CD4-positive, alpha-beta T cell treated with Interleukin-12 subunit alpha and Interleukin-12 subunit beta, for 1 hour (primary cell): ENCODE measurements at places on chromosomes 12 and 14.

DNA sequence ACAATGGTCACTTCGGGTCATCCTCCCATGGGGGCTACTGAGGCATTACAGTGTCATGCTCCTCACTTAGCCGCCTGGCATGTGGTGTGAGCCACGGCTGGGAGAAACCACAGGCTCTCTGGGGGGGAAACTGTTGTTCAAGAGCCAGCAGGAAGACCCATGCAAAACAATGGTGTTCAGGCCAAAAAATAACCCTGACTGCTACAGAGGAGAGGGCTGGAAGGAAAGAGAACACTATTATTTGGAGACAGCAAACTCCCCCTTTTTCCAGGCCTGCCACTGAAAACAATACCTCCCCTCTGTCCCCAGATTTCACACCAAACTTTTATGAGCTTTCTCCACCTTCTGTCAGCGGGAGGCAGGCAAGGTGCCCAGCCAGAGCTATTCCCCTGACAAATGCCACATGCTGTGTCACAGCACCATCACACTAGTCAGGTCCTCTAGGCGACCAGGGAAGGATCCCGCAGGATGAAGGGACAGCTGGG lies 83.7 kb downstream of the CHGA start:
- DNase-seq, result no peak

DNA sequence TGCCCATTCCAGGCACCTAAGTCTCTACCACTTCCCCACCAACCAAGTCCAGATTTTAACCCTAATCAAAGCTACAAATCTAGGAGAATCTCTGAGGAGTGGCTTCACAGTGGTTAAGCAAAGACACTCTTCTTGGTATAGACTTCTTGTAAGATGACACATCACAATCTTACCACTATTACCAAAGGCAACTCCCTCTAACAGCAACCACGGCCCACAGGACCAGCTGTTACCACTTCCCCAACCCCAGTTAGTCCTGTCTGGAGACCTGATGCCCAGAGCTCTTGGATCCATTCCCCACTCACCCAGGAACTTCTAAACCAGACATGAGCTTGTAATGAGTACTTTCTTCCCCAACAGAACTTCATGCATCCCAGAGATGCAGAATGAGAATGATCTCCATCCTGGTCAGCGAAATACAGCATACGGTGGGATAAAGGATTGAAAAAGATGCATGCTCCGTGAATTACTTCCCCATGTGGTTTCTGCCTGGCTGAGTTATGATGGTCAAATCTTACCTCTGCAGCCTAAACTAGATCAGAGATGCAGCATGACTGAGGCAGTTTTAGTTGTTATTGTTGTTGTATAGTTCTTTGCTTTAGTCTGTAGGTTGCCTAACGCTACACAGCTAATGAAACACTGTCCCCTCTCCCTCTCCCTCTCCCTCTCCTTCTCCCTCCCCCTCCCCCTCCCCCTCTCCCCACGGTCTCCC lies 87.7 kb upstream of the FOXN3 start:
- peak; percentile 17 for DNase-seq

DNA sequence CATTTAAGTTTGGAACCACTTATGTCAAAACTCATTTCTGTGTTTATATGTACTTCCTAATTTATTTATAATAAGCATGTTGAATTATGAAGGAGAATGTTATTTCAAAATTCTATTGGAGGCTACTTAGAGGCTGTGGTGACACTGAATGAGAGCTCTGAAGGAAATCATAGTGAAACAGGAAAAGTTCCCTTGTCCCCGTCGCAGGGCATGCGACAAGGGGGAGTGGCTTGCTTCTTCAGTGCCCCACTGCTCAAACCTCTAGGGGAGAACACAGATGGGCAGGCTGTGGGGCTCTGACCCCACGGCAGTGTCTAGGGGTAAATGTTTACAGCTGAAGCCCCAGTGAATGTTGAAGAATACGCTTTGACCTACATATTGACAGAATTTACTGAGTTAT lies 261.9 kb downstream of the RAD51B start:
- DNase-seq, result no peak

DNA sequence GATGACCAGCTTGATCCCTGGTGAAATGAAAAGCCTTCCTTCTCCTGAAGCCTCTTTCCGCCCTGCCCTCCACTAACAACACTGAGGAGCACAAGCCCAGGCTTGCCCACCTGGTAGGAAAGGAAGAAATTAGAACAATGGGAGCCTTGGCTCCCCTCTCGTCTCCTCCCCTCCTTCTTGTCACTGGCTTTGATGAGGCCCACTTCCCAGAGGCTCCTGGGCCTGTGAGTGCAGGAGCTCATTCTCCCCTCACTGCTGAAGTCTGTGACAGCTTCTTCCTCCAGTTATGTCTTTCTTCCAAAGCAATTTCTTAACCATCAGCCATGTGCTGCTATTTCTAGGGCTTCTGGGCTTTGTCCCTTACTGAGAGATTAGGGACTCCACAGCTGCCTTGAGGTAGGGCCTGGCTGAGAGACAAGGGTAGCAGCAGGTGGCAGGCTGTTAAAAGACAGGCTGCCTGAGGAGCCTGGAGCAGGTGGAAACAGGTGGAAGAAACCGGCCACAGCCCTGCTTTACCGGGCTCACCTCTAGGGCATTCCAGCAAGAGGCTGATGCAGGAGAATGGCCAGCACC lies 53.6 kb upstream of the SRSF5 start:
- DNase-seq, result no peak

GRCh38 chr14:77681196-77682157 lies 26.3 kb downstream of the ALKBH1 start:
- no peak for DNase-seq

- DNase-seq, result no peak
Observed at GRCh38 chr12:99600388-99600787, 47.2 kb upstream of the GARIN6 start.

GRCh38 chr12:131195796-131196195 lies 242.1 kb downstream of the ADGRD1 start:
- DNase-seq, result no peak

DNA sequence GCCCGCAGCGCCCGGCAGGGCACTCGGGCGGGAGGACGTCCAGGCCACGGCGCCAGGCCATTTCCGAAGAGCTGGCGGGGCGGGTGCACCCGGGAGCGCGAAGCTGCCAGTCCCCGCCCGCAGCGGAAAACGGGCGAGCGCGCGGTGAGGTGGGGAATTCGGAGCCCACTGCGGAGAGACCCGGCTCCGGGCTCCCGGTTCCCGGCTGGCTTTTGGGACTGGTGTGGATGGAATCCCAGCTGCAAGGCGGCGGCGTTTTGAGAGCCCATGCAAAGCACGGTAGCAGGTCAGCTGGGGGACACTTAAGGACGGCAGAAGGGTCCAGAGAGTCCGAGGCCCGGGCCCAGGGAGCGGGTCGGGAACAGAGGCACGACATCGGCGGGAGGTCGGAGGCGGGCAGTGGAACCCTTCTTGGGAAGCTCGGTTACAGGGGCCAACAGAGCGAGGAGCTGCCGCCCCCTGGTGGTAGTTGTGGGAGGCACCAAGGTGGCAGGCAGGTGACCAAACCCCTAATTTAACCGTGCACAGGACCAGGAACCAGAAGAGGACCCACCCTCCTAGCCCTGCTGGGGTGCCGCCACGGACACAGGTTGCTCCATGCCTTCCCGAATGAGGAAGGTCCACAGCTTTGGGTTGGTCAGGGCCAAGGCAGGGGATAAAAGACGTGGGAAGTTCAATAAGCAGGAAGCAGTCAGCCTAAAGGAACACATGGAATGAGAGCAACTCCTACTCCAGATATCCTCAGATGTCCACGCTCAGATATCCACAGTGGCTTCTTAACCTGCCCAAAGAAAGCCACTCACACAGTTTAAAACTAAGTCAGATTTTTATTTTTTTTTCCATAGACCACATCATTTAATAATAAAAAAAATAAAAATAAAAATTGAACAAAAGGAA lies 685 bp upstream of the CDH24 start:
- peak; percentile 87 for DNase-seq

DNA sequence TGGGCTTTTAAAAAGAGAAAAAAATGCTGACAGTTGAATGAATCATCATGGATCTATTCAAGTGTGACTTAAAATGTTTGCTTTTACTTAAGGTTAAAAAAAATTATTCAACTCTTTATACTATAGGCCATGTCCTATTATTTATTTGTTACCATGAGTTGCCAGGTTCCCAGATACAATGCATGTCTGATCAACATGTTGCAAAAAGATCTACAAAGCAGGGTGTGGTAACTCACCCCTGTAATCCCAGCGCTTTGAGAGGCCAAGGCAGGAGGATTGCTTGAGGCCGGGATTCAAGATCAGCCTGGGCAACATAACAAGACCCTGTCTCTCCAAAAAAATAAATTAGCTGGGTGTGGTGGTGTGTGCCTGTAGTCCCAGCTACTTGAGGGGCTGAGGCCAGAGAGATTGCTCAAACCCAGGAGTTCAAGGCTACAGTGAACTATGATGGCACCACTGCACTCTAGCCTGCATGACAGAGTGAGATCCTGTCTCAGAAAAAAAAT lies 460.8 kb downstream of the BCAT1 start:
- no peak for DNase-seq

GRCh38 chr12:107310621-107311020 lies 217.3 kb upstream of the CRY1 start:
- DNase-seq, result no peak

- no peak for DNase-seq
Observed at GRCh38 chr12:6635856-6636531, at the start of gene LPAR5. Gene LPAR5, minus strand, starts transcription at chr12:6635959. Its CDS starts 14,711 bp downstream, at chr12:6621248.

DNA sequence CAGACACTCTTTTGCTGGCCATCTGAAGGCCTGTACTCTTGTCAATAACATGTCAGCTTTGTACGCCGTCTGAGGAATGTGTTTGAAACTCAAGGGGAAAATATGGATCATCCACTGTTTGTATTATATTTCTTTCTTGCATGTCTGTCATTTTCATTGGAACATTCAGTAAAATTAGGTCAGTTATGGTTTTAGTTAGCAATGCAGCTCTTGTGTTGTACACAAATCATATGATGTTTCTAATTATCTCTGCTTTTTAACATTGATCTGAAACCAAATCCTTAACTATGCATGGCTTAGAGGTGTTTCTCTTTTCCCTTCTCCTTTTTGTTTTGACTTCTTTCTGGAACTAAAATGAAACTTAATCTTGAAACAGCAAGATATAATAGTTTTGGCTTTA lies 333.6 kb upstream of the PRICKLE1 start:
- DNase-seq, result no peak

DNA sequence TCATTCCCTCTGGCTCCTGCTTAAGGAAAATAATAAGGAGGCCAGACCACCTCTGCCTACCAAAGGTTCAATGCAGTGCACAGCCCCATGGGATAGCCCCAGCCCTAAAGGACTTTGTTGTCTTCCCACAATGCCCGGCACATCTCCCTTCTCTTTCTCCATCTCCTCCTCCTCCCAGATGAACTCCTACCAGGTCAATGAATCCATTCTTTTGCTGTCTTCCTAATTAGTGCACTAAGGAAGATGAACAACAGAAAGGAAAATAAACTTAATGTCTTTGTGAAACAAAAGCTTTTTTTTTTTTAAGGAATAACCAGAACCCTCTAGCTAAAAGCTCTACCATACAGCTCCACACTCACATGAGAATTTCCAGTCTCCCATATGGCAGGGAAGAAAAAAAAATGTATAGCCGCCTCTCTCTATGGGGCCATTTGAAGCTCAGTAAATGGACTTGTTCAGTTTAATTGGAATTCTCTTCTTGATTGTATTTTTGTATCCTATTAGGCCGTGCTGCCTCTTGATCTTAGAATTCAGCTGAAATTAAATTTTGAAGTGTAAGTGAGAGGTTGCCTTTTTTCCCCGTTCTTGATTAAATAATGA lies 41.8 kb upstream of the HSPB8 start:
- DNase-seq, result no peak

- no peak for DNase-seq
Observed at GRCh38 chr12:131593406-131593805, 117.5 kb upstream of the SFSWAP start.

GRCh38 chr14:63764103-63764502 lies 36.2 kb upstream of the SGPP1 start:
- DNase-seq, result no peak

DNA sequence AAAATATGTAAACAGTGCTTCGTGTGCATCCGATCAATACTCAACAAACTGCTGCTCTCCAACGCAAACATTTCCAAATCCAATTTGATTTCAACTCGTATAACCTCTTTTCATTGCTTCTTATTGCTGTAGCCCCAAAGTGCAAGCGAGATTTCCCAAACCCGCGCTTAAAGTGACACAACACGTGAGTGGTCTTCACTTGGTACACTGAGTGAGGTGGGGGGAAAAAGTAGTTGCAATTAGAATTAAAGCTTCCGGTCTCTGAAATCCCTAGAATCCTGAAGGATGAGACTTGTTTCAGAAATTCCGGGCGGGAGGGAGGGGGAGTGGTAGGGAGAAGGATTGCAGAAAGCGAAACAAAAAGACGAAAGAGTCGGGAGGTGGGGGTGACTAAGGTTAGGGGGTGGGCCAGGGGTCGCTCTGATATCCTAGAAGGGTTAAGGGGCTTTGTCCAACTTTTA lies 387.5 kb downstream of the BCAT1 start:
- DNase-seq, result no peak

DNA sequence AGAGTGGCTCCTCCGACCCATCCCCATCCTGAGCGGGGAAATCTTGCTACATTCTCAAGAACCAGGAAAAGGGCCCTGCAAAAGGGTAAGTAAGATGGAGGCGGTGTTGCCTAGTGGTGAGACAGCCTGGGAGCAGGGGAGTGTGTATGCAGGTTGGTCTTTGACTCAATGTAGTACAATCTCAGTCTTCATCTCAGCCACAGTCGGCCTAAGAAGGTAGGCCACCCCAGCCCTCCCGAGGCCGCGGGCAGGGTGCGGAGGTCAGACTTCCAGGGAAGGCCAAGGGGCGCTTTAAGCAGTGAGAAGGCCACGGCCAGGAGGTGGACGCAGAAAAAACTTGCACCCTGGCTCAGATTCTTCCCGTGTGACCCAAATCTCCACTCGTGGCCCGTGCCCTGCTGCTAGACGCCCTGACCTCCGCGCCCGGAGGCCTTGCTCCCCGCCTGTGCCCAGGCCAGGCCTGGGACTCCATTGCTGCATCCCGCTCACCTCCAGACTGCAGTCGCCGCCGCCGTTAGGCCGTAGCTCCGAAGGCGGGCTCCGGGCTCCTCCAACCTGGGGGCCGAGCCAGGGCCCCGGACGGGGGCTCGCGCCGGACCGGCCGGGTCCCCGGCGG lies 435 bp downstream of the FOXM1 start:
- DNase-seq, result no peak

DNA sequence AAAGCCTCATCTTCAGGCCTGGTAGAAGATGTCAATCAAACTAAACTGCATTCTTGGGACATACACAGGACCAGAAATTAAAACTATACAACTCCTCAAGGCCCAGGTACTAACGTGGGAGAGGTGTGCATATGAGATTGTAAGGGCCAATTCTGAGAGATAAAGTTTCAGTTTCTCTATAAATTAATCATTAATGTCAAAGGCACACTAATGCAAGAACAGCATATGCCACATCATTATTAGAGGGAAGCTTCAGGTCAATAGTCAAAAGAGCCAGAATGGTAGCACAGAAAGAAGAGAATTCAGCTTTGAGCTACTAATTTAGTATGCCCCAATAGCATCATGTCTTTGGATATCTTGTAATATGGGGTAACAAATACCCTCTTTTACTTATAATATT lies 744.9 kb upstream of the MGAT4C start:
- no peak for DNase-seq

GRCh38 chr14:101727611-101728366 lies 33.7 kb upstream of the PPP2R5C start:
- DNase-seq, result no peak

- peak; percentile 10 for DNase-seq
Observed at GRCh38 chr14:71597955-71598660, 334.1 kb upstream of the RGS6 start.

- no peak for DNase-seq
Observed at GRCh38 chr14:87018294-87018693, 974.7 kb downstream of the GALC start.

GRCh38 chr14:101761881-101762529 lies 496 bp downstream of the PPP2R5C start:
- peak; percentile 55 for DNase-seq

- DNase-seq, result no peak
Observed at GRCh38 chr12:62839869-62840660, 94.9 kb downstream of the PPM1H start.
